Ureter (tissue), 1 donor: ENCODE measurements at places on chromosomes 4 and X.

DNA sequence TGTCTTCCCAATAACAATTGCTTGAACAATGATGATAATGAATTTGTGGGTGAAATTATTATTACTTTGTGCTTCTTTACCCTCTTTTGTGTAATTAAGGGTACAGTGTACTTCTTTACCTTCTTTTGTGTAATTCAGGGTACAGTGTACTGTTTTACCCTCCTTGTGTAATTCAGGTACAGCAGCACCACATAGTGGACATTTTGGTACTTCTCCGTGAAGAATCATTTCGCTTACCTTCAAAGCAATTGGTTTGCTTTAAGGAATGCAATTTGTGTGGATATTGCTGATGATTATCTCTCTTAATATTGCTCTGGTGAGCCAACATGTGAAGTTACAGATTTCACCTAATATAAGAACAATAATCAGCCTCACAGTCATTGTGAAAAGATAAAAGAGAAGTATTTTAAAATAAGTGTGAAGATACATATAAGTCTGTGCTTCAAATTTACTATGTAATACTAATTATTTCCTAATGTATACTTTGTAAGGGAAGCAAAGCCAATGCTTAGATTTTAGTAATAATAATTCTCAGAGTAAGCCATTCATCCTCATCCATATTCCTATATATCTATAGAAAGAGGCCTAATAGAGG is 27.2 kb upstream of the SEC24B start:
- no peak for DNase-seq

DNA sequence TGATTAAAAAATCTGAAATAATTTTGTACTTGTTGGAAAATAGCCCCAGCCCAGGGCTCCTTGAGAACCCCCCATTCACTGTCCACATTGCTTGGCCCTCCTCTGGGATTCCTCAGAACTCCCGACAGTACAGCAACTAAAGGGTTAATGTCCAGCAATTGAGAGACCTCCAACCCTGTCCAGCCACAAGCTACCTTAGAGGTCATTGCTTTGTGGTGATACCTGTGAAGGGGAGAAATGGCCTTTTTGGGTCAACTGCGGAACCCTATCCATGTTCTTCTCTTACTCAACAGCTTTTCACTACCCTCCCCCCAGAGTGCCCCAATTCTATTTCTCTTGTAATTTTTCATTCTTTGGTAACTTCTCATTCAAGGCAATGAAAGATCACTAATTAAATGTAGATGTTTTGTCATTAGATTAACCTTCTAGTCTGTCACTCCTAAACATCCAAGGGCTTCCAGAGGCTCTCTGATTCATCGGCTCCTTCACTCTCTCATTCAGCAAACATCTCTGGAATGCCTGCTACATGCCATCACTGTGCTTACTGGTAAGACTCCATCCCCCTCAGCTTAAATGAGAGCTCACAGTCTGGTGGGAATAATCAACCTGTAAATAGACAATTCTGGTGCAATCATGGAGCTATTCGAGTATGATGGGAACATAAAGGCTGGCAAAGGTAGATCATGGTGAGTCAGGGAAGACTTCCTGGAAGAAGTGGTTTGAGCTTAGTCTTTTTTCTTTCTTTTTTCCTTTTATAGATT is 241.4 kb upstream of the PGRMC2 start:
- no peak for DNase-seq

- peak; percentile 35 for DNase-seq
Measured at GRCh38 chr4:7384003-7384928, 50.5 kb downstream of the PSAPL1 start.

DNA sequence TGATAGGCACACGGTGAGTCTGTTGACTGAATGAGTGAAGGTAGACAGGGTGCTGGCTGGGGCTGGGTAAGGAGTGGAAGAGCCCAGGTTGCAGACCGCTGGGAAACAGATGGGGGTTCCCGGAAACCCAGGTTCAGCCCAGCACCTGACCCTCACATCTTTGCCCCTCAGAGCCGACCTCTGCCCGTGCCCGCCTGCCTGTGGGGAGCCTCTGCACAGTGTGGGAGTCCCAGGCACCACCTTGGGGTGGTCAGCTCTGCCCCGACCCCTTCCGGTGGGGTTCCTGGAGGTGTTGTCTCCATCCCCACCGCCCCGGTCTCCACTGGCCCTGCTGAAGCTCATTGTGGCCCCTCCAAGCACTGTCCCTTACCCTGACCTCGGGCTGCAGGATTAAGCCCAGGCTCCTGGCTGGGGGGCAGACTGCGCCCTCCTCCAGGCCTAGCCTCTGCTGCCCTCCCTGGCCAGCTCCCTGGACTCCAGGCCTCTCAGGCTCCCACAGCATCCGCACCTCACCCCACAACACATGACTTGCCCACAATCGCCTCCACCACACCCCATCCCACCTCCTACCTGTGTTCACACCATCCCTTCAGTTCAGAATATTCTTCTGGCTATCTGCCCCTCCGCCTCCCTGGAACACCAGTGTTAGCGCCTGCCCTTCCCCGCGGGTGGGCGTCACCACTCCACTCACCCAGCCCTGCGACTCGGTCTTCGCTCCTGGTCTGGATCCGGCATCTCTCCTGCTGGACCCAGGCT is 21.4 kb downstream of the HMX1 start:
- no peak for DNase-seq

DNA sequence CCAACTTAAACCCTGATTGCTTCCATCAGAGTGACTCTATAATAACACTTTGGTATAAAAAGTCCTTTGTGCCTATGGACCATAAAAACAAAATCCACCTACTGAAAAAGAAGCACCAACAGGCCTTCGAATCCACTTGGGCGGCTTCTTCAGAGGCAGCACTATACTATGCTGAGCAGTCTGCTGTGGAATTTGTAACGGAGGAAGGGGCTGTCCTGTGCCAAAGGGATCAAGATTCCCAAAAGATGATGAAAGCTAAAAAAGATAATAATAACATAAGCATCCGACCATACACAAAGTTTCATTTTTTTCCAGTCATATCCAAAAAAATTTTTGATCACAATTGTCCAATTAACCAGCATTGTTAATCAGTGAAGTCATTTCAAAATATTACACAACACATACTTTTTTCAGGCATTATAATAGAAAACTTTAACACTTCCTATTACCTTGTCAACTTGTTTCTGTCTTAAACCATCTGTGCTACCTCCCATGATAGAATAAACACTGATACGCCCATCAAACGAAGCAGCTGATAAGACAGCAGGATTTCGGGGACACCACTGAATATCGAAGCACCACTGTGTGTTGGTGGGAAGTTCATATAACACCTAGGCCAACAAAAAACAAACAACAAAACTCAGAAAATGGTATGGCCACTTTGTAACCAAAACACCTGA is 24.1 kb downstream of the SEC31A start:
- DNase-seq: no peak

GRCh38 chr4:61950625-61951024 is 750.5 kb downstream of the ADGRL3 start:
- no peak for DNase-seq

DNA sequence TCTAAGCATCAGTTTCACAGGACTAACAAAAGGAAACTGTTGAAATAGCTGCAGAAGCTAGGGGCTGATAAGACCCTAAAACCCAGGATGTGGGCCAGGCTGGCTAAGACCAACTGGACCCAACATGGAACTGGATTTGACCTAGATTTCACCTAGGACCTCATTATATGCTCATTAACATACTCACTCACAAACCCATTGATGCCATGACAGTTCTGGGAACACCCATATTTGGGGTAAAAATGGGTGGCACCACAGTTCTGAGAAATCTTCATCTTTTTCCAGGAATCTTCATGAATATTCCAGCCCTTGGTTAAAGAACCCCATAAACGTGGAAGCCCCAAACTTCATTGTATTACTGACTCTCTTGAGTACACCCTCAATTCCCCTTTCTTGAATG is 41.1 kb downstream of the HSD17B13 start:
- no peak for DNase-seq

- DNase-seq: no peak
Measured at GRCh38 chrX:119155416-119156035, 27.9 kb upstream of the KIAA1210 start.

DNA sequence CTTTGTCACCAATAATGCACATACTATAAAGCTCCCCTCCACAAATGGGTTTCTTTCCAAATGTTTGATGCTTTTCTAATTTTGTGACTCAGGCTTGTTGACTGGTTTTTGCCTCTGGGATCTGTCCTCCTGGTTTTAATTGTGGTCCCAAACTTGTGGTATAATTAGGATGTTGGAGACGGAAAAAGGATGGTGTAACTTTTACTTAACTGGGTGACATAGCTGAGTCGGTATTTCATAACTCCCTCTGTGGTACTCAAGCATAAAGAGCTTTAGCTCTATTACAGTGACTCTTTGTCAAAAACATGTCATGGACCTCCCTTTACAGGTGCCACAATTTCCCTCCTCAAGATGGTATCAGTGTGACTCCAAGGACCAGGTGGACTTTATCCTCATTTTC is 119.7 kb upstream of the RBPJ start:
- DNase-seq: no peak

DNA sequence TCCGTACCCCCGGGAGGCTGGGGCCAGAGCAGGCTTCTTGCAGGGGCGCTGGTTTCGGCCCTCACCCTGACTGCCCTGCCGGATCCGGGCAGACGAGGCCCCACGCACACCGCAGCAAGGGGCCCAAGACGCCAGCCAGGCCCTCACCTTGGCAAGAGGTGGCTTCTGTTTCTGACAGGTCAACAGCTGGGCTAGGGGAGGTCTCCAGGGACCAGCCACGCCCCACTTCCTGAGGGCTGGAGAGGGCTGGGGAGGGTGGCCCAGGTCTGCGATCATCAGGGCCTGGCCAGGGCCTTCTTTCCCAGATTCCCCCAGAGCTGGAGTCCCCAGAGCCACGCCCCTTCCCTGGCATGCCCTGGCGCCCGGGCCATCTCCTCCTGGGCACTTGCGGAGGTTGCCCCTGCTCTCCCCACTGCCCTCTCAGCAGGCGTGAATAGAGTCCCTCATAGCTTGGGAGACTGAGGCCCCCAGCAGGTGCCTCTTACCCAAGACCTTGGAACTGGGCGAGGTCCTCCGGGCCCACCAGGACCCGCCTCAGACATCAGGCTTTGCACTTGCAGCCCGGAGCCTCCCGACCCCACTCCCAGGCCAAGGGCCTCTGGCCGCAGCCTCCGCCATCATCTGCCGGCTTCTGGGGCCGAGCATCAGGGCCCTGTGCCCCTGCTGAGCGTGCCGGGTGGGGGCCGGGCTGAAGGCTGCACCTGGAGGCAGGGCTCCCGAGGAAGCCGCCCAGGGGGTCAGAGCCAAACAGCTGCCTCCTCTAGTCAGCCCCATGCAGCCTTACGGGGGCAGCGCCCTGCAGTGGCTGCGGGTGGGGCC is 6.3 kb upstream of the FGFR3 start:
- no peak for DNase-seq

DNA sequence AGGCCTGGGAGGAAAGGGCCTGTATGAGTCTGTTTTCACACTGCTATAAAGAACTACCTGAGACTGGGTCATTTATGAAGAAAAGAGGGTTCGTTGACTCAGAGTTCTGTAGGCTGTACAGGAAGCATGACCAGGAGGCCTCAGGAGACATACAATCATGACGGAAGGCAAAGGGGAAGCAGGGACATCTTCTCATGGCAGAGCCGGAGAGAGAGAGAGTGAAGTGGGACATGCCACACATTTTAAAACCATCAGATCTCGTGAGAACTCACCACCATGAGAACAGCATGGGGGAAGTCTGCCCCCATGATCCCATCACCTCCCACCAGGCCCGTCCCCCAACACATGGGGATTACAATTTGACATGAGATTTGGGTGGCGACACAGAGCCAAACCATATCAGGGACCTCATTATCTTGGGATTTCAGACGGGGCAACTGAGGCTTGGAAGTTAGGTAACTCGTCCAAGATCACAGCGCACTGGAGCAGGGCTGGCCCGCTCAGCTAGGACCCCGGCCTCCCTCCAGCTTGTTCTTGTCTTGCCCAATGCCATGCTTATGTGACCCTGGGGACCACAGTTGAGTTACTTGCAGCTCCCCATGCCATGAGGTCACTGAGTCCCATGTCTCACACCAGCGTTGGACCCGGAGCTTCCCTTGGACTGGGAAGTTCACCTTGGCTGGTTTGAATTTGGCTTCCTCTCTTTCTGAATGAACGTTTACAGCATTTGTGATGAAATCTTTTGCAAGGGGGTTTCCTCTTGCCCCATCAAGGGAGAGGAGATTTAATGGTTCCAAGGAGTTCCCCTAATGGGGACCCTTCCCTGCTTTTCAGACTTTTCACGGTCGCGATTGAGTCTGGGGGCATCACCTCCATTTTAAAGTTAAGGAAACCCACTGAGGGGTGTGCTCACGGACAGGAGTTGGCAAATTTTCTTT is 18.1 kb downstream of the HTRA3 start:
- no peak for DNase-seq

GRCh38 chrX:1609311-1609710 is 5.5 kb upstream of the ASMT start:
- no peak for DNase-seq

DNA sequence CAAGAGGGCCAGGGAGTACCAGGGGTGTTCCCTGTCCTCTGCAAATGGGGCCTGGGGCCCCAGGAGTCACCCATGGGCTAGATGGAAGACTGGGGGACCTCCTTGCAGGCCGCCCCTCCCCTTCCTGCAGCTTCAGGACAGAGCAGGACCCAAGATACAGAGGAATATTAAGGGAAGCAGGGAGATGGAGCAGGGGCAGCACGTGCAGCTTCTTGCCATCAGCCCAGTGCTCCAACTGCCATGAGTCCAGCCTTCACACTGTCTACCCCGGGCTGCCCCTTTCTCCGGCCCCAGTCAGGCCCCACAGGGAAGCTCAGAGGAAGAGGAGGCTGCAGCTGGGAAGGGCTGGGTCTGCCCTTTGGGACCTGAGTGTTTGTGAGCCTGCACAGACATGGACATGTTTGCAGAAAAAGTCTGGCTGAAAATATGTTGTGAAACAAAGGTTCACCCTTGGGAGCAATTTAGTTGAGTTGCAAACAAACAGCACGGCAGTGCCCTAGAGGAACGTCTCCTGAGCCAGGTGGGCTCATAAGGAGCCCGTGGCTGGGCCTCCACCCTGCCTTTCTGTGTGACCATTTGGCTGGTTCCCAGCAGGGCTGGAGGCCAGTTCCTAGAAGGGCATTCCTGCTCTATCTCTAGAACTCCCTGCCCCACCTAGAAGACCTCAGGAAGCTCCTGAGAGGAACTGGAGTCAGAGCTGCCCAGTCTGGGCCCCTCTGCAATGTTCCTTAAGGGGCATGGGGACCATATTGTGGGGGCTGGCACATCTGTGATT is 8.9 kb downstream of the FATE1 start:
- no peak for DNase-seq

GRCh38 chrX:12679522-12679921 is 111.7 kb upstream of the PRPS2 start:
- no peak for DNase-seq

- no peak for DNase-seq
Measured at GRCh38 chr4:88628746-88629145, 36.5 kb downstream of the HERC3 start.

DNA sequence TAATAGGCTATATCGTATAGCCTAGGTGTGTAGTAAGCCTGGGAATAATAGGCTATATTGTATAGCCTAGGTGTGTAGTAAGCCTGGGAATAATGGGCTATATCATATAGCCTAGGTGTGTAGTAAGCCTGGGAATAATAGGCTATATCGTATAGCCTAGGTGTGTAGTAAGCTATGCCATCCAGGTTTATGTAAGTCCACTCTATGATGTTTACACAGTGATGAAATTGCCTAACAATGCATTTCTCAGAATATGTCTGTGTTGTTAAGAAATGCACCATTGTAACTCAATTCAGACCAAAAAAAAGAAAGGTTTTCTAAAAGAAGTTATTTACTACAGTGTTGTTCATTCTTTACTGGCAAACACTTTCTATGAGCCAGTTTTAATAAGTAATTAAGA is 1387.2 kb downstream of the STIM2 start:
- no peak for DNase-seq
